ENCODE measurements at places on chromosomes 4 and X.
A peak's percentile ranks its signal among the peaks of the same experiment; 100 is the strongest.

- DNase-seq: no peak
These were observed 141.3 kb downstream of the CPE start for GRCh38 chr4:165520086-165520485.

- DNase-seq: no peak
These were observed 34.7 kb downstream of the VSIG4 start for GRCh38 chrX:66004928-66005829.

DNA sequence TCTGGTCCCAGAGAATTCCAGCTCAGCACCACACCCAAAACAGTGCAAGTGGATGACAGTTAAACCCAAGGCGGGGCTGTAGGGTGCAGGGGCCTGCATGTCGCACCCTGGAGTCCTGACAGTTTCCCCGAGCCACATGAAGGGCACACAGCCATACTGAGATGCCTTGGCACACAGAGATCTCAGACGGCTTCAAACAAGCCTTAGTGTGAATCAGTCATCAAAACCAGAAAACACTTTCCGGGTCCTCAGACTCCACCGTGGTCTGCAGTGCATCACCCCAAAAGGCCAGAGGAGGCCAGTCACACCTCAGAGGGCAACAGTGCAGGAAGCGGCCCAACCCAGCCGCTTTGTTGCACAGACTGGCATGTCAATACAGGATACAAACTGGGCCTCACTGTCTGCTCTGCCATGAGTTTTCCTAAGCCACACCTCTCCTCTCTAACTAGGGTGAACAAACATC lies 64.6 kb upstream of the ENPP6 start:
- DNase-seq: peak; percentile 44

DNA sequence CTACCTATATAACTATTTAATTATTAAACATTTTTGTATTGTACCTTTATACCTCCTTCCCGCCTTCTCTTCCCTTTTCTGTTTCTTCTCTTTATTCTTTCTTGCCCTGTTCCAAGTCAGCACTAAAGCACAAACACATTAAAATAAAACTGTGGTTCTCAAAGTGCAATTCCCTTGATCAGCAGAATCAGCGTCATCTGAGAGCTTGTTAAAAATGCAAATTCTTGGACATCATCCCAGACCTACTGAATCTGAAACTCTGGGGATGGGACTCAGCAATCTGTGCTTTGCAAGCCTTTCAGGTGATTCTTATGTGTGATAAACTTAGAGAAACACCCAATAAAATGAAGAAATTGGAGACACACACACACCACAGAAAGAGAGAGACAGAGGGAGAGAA lies 178.4 kb upstream of the BMP3 start:
- DNase-seq: no peak

DNA sequence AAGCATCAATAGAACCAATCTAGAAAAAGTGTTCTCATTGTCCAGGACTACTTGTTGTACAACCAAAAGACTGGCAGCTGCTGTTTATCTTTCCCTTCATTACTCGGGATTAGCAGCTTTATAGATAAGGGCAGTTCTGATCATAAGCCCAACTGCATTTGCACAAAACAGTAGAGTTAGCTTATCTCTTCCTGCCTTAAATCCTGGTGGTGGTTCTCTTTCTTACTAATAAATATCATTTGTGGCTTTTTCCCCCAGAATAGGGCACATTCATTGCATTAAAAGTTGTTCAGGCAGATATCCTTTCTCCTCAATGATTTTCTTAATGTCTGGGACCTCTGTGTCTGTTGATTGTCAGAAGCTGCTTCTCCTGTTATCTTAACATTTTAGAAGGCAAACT lies 20.2 kb upstream of the RRAGB start:
- no peak for DNase-seq

All from NCI-H526 (cell line).